Activated CD8-positive, alpha-beta T cell treated with anti-CD3 and anti-CD28 coated beads for 36 hours (primary cell): ENCODE measurements at places on chromosomes 16 and 17. TPM values are rescaled to one million over a fixed set of nuclear protein-coding genes. Genes with fewer than 3 reads are reported as not detected.

- DNase-seq, result peak; percentile 75
Observed at GRCh38 chr16:15650698-15651171, 690 bp downstream of the NDE1 start.

DNA sequence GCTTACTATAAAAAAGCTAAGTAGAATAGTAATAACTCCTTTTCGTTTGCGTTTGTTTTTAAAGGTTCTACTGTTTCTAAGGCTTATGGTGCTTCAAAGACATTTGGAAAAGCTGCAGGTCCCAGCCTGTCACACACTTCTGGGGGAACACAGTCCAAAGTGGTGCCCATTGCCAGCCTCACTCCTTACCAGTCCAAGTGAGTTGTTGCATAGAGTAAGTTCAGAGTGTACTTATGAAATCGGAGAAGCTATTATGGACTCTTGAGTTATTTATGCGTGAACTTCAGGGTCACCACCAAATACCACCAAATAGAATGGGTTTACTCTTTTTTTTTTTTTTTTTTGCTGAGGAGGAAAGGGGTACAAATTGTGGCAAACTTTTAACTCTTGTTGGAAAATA lies 45.8 kb downstream of the RPA1 start:
- DNase-seq, result no peak

DNA sequence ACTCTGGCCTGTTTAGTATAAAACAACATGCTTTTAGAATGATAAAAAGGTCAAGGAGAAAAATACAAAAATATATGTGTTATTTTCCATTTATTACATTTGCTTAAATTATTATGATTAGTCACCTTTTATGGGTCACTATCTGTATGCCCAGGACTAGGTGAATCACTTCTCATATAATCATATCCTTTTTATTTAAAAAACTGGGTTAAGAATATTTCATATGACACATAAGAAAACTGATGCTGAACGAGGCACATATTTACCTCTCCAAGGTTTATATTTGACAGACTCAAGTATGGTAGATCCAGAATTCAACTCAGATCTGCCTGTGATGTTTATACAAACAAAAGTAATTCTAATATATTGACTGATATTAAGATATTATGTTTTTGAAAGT lies 134.5 kb downstream of the CDH8 start:
- DNase-seq, result no peak

GRCh38 chr16:85040685-85041084 lies 13.1 kb downstream of the KIAA0513 start:
- DNase-seq, result no peak

DNA sequence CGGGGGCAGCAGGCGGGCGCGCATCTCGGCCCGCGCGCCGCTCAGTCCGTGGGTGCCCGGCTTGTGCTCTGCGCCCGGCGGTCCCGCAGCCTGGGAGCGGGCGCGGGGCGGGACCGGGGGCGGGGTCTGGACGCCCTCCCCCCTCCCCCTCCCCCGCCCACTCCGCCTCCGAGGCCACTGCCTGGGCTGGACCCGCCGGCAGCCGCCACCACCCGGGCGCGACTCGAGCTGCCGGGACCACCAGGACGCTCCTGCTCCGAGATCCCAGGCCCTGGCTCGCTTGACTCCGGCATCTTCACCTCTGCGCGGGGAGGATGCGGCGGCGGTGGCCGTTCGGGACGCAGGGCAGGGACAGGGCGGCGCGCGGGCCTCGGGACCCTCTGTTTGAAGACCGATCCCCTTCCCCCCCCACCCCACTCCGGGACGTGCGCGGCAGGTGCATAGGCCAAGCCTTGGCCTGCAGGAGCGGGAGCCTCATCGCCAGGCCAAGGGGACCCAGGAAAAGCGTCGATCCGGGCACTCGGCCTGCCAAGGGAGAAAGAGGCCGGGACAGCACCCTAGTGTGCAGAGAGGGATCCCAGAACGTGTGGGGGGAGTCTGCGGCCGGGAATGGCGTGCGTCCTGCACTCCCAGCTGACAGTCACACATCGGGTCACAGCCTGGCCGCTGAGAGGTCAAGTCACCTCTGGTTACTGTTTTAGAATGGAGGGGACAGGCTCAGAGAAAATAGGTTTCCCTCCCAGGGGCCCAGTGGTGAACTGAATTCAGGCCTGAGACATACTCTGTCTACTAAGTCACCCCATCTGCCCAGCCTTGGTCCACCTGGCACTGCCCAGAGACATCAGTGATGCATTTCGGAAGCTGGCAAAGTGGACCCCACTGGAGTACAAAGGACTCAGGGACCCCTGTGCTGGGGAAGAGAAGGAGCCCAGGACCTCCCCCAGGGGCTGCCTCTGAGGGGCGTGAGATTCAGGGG lies at the start of gene HS3ST6:
HS3ST6 (minus strand) TSS at position 65 of the 976 bp plus-strand sequence. CDS start 92 bp downstream, outside the sequence.
- DNase-seq, result no peak

DNA sequence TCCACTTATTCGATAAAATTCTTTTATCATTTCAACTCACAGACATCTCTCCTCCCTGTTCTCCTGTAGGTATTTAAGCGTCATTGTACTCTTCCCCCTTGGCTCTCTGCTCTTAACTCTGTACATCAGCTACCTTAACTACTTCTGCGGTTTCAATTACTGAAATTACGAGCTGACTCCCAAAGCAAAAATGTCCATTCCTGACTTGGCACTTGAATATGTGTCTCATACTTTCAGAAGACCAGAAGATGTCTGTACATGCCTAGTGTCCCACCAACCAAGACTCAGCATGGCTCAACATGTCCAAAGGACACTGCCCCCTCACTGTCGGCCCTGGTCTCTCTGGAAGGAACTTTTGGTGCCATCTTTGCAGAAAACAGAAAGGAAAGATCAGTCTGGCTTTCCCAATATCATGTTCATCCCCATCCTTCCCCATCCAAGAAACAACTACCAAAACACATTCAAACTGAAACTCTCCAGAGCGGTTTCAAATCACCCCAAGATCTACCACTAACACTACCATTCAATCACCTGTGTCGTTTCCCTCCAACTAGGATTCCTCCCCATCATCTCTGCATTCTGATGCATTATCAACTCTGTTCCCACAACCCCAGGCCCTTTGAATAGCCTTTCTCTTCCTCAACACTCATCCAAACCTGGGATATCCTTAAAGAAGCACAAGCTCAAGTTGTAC lies 74.9 kb downstream of the ZFHX3 start:
- no peak for DNase-seq

GRCh38 chr17:77546772-77547241 lies 406.0 kb downstream of the SEC14L1 start:
- DNase-seq, result no peak

DNA sequence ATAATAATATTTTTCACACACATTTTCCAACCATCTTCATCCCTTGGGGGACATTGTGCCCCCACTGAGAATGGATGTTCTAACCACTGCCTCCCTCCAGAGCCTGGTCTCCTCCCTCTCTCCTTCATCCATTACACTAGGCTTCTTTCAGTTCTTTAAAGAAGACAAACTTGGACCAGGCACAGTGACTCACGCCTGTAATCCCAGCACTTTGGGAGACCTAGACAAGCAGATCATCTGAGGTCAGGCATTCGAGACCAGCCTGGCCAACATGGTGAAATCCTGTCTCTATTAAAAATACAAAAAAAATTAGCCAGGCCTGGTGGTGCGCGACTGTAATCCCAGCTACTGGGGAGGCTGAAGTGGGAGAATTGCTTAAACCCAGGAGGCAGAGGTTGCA lies 6.5 kb downstream of the ALOX15 start:
- no peak for DNase-seq

Gene FKBP10
- total RNA-seq, result 0.74 TPM

Gene AANAT
- total RNA-seq, result 0.34 TPM
